ENCODE measurements at places on chromosomes 5 and 9.

DNA sequence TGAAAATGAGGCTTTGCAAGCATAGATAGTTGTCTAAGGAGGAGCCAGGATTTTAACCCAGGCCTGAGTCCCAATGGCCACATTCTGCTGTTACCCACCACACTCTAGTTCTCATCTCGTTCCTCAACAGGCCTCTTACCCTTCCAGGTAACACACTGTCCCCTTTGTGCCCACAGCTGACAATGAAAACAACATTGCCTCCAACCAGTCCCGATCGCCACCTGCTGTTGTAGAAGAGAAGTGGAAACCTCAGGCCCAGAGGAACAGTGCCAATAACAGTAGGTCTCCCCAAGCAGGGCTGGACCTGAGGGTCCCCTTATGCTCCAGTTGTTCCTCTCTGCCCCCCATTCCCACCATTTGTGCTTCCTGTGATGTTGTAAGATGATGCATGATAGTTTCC, 30.4 kb downstream of the AMBP start:
- DNase-seq: no peak

- DNase-seq: no peak
These were observed 8.3 kb downstream of the C9orf57 start for GRCh38 chr9:72052122-72052521.

DNA sequence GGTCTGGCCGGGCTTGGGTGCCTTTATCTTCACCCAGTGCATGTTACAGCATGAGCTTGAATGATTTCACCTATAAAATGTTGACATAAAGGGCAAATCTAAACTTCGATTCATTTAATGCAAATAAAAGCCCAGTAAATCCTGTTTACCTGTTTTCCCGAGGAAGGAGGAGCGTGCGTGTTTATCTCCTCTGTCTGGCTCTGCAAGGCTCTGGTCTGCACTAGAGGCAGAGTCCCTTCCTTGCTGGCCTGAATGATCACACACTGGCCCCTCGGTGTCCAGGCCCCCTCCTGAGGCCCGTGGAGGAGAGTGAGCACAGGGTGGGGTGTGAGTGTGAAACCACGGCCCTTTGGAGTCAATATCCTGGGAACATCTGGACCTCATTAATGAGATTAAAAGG, 125.1 kb upstream of the LHFPL2 start:
- no peak for DNase-seq

- no peak for DNase-seq
These were observed 14.1 kb downstream of the BTNL9 start for GRCh38 chr5:181054138-181054537.

- no peak for DNase-seq
These were observed 222.3 kb downstream of the ARL15 start for GRCh38 chr5:54088081-54088480.

DNA sequence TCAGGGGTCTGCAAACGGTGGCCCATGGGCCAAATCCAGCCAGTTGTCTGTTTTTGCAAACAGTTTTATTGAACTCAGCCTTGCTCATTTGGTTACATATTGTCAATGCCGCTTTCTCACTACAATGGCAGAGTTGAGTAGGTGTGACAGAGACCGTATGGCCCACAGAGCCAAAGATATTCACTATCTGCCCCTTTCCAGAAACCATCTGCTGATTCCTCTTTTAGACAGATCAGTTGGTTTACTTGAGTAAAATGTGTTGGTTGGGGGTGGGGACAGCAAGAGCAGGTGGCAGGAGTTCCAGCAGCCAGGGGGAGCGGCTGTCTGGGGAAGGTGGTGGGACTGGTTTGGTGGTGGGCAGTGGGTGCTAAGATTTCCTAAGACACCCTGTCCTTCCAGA, 54.8 kb downstream of the COL27A1 start:
- no peak for DNase-seq

- DNase-seq: no peak
These were observed 18.2 kb downstream of the GFPT2 start for GRCh38 chr5:180334751-180335613.

GRCh38 chr5:116382032-116382873, 192.4 kb downstream of the SEMA6A start:
- DNase-seq: no peak

DNA sequence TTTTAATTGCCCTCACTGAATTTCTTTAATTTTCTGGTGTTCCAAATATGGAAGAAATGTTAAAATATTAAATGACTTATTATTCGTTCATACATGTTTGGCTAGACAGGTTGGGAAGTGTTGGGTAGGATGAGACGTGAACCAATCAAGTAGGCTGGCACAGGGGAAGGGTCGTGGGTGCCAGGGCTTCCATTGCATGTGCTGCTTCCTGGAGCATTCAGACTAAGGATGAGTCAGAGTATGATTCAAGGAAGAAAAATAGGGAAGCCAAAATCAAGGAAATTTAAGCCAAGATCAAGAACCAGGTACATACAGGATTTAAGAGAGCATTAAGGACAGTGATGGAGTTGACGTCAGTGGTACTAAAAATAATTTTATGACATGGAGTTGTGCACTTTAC, 2068.0 kb downstream of the MAT2B start:
- DNase-seq: no peak

DNA sequence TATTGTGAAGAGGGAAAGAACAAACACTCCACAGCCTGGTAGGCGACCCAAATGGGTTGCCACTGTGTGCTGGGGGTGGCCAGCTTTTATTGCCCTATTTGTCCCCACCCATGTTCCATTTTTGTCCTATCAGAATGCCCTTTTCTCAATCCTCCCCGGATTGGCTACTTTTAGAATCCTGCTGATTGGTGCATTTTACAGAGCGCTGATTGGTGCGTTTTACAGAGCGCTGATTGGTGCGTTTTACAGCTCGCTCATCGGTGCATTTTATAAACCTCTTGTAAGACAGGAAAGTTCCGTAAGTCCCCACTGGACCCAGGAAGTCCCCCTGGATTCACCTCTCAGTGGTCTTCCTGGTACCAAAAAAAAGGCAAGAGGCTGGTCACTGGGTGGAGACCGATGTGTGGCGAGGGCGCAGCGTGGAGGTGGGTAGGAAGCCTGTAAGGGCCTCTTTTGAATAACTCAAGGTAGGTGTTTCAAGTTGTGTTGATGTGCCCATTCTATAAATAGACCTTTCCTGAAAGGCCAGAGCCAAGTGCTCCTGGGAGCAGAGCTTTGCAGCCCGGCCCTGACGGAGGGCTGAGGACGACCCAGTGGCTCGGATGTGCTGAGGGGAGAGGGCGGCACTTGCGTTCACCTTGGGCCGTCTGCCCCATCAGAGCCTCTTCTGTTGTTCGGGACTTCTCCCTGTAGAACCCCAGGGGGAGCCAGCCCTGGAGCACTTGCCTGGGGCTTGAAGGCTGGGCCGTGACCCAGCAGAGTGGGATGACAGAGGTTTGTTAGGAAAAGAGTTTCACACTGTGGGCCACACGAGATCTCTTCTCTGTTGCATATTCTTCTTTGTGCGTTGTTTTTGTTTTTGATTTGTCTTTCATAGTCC, 7.2 kb upstream of the GFPT2 start:
- DNase-seq: no peak

DNA sequence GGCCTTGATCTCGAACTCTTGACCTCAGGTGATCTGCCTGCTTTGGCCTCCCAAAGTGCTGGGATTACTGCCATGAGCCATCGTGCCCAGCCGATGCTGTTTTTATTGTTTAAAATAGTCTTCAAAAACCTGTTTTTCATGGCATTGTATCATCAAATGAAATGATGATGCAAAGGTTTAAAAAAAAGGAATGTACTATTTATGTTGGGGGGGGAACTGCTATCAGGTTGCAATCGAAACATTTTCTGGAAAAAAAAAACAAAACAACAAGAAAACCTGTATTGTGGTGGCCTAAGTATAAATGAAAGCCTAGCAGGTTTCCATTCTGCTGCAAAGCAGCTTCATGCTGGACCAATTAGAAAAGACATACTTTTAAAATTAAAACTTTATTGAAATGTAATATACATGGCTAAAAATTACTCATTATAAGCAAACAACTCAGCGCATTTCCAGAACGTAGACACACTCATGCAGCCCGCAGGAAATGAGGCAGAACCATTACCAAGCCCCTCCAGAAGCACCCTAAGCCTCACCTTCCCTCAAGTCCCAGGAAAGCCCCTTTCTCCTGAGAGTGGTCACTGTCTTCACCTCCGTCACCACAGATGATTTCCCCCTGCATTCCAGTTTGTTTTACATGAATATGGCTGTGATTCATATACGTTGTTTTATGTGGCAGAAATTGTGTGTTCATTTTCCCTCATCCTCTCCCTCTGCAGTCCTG, 19.0 kb downstream of the GPR107 start:
- no peak for DNase-seq

- no peak for DNase-seq
These were observed 144.1 kb downstream of the PLPPR1 start for GRCh38 chr9:101172616-101173015.

DNA sequence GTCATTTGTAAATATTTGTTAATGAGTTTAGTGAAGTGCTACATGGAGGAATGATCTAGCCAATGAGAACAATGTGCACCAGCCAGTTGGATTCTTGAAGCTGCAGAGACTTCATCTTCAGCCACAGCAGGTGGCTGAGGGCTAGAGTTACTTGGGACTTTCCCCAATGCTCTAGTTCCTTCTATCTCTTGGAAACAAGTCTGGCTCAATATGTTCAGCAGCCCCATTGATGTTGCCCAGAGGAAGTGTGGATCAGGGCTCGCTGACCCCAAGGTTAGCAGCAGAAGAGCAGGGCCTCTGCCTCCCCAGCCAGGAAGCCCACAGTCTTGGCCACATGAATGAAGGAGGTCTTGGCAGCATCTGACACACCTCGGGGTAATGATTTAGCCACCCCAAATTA, 117.5 kb downstream of the SLC1A3 start:
- no peak for DNase-seq

DNA sequence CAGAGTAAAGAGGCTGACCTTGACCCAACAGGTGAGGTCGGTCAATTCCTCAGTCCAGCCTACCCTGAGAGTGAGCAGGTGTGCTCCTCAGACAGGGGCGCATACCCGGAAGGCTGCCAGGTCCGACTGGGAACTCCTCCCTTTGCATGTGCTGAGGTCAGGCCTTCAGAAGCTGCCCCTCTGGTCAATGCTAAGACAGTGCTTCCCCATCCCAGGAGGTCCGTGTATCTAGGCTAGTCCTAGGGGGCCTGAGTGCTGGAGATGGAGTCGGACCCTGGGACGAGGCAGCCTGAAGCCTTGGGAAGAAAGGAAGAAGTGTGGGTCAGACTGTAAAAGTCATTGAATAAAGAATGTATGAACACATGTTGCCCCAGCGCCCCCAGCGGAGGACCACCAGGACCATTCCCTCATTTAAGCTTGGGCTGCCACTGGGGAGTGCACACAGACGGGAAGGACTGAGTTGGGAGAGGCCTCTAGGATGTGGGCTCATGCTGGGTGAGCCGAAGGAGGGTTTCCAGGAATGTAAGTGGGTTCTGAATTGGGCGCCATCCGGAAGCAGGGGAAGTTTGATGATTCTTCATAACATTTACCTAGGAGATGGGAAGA, 41.0 kb upstream of the GFPT2 start:
- no peak for DNase-seq

DNA sequence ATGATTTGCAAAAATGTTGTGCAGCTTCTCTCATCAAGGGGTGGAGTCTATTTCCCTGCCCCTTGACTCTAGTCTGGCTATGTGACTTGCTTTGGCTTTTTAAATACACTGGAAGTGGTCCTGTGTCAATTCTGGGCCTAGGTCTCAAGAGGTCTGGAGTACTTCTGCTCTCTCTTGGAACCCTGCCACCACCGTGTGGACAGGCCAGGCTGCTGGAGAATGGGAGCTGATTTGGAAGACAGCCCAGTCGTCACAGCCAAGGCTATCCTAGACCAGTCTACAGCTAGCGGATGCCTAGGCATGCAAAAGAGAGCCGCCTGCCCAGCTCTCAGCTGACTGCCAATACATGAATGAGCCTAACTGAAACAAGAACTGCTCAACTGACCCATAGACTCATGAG, 56.7 kb upstream of the CLINT1 start:
- no peak for DNase-seq

- DNase-seq: no peak
These were observed 202.0 kb upstream of the NR3C1 start for GRCh38 chr5:143605403-143606005.

- no peak for DNase-seq
These were observed 80.2 kb upstream of the HTR4 start for GRCh38 chr5:148734518-148734917.

- DNase-seq: no peak
These were observed 66.9 kb downstream of the USP20 start for GRCh38 chr9:129901993-129902739.

- peak; percentile 64 for DNase-seq
These were observed 150.5 kb downstream of the YTHDC2 start for GRCh38 chr5:113663879-113664541.

DNA sequence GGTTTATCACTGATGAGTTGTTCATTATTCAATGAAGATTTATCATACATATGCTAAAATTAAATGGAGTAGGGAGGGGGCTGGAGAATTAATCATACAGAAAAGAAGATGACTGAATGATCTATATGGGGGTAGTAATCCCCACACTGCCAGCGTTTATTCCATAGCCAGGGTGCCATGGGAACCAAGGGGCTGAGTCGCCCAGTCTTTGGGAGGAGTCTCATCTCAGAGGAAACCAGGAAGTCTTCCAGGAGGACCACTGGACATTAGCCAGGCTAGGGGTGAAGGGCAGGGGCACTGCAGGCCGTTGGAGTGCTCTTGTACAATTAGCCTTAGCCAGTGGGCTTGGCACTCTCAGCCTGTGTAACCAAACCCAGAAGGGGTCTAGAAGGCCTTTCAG, 226.5 kb downstream of the ARL15 start:
- no peak for DNase-seq

- DNase-seq: no peak
These were observed 89.2 kb downstream of the DAPK1 start for GRCh38 chr9:87586731-87587355.

DNA sequence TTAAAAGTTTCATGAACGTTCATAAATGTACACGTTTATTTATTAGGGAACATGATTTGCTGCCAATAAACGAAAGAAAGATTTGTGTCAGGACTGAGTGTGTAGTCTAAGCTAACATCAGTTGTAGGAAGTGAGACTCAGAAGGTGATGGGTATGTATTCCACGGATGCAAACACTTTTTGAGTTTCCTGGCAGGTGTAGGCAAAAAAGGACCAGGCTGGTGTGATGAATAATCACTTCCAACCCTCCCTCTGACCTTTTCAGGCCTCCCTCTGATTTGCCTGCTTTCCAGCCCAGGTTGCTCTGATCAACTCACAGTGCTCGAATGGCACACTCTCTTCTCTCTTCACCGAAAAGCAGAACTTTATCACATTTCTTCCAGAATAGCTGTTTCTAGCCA, 51.8 kb downstream of the BASP1 start:
- DNase-seq: no peak

DNA sequence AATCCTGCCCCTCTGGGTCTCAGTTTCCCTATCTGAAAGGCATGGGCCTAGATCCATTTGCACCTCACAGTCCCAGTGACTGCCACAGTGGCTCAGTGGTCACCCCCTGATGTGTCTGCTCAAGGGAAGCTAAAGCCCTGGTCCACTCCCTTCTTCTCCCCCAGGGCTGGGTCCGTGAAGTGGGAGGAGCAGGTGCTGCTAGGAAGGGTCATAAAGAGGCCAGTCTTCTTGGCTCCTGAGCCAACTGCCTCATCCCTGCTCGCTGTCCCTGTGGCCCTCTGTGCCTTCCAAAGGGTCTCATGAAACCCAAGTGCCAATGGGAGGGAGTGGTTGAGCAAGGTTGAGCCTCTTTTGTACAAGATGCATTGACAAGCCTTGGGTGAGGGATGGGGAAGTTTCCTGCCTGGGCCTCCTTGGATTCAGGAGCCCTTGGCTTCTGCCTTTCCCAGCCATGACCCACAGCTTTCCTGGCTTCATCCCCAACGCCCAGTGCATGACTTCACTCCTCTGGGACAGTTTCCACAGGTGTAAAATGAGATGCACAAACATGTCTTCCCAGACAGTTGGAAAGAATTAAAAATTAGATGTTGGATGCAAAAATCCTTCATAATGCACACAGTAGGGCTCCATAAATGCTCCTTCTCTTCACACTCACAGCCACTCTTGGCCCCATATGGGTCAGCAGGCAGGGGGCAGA, 1.6 kb upstream of the SLC6A7 start:
- DNase-seq: no peak
